NCI-H1092 (cell line): ENCODE measurements at places on chromosomes 6 and 20.

DNA sequence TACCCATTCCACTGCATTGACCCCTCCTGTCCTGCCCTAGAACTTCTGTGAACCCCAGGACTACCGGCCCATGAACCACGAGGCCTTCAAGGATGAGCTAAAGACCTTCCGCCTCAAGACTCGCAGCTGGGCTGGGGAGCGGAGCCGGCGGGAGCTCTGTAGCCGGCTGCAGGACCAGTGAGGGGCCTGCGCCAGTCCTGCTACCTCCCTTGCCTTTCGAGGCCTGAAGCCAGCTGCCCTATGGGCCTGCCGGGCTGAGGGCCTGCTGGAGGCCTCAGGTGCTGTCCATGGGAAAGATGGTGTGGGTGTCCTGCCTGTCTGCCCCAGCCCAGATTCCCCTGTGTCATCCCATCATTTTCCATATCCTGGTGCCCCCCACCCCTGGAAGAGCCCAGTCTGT, 8.7 kb downstream of the CDC25B start:
- DNase-seq: no peak

DNA sequence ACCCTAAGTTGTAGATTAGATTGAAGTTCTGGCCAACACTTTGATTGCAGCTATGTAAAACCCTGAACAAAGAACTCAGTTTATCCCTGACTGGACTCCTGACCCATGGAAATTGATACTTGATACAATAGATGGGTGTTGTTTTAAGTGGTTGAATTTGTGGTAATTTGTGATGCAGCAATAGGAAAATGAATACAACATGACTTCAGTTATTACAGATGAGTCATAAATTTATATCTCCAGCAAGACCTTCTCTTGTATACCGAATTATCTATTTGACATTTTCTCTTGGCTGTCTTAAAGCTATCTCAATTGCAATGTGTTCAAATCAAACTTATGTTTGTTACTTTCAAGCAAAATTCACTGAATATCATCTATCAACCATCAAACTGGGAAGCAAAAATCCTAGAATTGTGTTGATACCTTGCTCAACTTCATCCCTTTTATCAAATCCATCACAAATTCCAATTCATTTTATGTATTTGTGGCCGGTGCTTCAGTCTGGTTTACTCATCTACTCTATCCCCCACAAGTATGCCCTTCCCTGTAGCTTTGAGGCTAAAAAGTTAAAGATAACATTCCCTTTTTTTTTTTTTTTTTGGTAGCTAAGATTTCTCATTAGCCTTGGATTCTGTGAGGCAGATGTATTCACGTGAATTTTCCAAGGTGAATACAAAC, 129.4 kb upstream of the CENPW start:
- no peak for DNase-seq

- no peak for DNase-seq
These were observed 33.3 kb upstream of the SASH1 start for GRCh38 chr6:148309301-148309700.

DNA sequence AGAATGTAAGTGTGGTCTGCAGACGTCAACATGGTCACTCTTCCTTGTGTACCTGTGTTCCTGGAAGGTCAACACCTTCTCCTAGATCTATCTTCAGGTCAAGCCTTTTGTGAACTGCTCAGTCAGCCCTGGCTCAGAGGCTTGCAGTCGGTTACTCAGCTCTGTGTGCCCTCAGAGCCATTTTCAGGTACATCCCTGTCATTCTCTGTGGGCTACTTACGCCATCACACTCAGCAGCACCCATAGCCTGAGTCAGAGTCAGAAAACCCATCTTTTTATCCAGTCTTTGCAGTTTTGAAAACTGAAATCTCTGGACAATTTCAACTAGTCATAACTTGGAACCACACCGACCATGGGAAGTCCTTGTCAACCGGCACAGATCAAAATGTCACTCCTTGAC, 35.3 kb downstream of the TGM3 start:
- no peak for DNase-seq

GRCh38 chr6:25899123-25899522, 25.1 kb upstream of the SLC17A3 start:
- DNase-seq: no peak

GRCh38 chr20:14568225-14568624, 230.8 kb upstream of the FLRT3 start:
- no peak for DNase-seq

DNA sequence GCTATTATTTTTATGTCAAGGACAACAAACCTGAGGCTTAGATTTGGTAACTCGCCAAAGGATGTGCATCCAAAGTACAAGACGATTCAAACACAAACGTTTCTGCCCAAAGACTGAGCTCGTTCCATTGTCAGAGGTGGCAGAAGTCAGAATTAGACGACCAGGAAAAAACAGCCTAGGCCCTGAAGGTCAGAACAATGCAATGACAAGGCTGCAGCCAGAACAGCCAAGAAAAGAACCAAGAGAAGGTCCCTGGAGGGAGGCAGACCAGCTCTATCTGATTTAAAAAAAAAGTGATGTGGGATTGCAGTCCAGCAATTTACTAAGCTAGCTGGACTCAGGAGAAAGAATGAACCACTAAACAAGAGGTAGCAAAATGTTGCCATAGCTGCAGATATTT, 54.2 kb downstream of the NCOA7 start:
- DNase-seq: peak; percentile 11

DNA sequence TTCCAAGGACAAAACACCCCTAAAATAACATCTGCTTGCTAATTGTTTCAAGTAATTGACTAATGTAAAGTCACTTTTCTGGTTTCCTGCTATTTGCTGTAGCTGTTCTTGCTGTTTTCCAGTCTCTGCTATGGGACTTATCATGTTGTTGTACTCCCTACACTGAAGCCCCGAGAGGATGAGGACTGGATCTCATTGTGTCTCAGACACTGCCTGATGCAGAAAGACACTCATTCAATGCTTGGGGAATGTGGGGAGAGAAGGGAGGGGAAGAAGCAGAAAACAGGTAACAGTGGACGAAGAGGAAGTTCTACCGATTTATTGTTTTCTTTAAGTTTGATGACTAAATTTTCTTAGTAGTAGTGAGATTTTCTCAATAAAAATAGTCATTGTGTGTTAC, 79.8 kb downstream of the DOK5 start:
- DNase-seq: no peak

DNA sequence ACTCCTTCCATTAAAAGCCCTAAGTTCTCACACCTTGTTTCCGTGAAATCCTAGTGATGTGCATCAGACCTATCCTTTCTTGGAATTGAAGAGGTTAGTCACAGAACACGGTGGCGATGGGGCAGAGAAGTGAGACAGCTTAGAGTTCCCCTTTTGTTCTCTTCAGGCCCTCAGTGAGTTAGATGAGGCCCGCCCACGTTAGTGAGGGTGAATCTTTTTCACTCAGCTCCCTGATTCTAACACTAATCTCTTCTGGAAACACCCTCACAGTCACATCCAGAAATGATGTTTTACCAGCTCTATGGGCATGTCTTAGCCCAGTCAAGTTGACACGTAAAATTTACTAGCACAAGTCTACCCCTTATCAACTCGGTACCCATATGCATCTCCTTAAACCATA, 172.7 kb upstream of the NOX3 start:
- DNase-seq: no peak

DNA sequence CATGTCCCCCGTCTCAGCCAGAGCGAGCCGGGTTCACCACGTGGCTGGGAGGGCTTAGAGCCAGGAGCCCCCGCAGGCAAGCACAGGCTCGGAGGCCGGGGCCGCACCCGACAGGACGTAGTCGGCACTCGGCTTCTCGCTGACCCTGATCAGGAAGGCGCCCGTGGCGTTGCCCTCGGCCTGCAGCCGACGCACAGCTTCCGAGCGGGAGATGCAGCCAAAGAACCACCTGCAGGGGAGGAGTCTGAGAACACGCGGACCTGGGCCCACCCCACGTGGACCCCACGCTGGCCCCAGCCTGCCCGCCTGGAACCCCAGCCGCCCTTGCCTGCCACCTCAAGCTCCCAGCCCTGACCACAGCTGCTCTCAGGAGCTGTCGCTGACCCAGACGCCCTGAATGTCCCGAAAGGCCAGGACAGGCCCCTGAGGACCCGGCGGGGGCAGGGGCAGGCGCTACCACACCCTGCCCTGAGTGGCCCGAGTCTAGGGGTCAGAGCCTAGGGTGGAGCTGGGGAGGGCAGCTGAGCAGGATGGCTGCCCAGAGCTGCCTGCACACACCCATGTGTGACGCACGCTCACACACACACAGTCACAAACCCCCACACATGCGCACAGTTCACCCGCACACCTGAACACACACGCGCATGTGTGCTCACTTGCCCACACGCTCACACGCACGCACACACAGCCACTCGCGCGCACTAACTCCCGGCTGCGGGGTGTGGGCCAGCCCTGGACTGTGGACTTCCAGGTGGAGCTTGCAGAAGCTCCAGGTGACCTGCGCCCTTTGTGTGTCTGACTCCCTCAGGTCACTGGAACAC, 2.1 kb downstream of the PTK6 start:
- DNase-seq: no peak

- no peak for DNase-seq
These were observed 9.5 kb upstream of the DNAJC5 start for GRCh38 chr20:63885264-63886053.

- DNase-seq: no peak
These were observed 37.8 kb downstream of the RAB44 start for GRCh38 chr6:36735110-36736071.

GRCh38 chr6:3265671-3266070, 6.9 kb downstream of the PSMG4 start:
- no peak for DNase-seq

GRCh38 chr20:12963416-12963815, 45.4 kb upstream of the SPTLC3 start:
- no peak for DNase-seq

- DNase-seq: no peak
These were observed 54.9 kb upstream of the PNRC1 start for GRCh38 chr6:89025633-89026032.

DNA sequence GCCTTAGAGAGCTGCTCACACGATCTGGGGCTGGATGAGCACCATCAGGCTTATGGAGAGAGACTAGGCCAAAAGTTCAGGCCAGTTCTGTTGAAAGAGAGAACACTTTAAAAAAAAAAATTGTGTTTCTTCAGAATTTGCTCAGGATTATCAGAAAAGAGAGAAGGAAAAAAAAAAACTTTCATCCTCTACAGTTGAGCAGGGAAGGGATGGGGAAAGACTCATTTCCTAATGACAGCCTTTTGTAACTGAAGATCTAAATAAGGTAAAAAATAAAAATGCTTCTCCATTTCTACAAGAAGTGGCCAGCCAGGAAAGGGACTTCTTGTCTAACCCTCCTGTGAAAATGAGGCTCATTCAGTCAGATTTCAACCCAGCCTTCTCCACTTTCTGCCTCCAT, 134.8 kb downstream of the LY86 start:
- no peak for DNase-seq

- DNase-seq: no peak
These were observed 178.4 kb upstream of the SUPT3H start for GRCh38 chr6:45555981-45556771.

DNA sequence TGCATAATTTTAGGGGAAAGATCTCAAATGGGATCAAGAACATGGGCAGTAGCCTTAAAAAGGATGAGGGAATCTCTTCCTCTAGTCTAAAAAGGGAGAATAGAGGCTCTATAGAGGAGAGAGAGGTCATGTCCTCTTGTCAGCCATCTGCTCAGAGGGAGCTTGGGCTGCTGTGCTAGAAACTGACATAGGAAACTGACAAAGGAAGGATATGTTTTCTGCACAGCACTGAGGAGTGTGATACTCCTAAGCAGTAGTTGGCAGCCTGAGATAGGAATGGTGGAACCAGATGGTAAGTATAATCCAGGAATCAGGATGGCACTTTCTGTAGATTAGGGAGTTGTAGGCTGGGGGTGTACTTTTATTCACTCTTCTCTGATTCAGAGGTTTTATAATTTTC, 59.2 kb downstream of the PTPRA start:
- DNase-seq: no peak

GRCh38 chr6:77292564-77293546, 170.4 kb downstream of the HTR1B start:
- no peak for DNase-seq

GRCh38 chr20:19807946-19808330, 49.9 kb downstream of the RIN2 start:
- no peak for DNase-seq

DNA sequence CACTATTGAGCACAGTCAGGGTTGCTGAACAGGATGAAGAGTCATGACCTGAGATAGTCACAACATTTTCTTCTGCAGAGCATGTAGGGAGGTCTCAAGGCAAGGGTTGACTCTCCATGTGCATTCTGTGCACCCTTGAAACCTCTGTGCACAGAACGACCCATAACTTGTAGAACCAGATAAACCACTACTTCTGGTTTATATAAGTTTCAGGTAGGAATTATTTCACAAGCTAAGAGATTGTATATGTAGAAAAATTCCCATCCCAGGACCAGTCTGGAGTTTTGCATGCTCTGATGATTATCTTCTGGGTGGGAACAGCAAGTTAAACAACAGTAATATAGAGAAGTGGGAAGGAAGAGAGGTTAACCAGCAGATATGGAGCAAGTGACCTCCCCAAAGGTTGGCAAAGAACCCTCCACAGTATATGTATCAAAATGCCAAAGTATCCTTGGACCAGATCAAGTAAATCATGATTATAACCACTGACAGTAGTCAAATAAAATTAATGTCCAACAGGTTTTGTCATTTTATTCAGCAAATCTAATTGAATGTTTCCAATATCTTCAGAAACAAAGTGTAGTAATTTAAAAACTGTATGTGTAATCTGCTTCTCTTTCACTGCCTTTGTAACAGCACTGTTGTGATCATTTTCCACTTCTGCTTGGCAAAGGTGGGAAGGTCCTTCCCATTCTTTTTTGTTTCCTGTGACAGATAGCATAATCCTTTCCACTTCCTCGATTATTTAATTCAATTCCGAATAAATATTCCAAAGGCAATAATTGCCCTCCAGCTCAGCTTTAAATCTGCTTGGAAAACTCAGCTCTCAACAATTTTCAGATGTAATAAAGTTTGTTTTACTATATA, 104.4 kb downstream of the SYNE1 start:
- DNase-seq: no peak

- peak; percentile 49 for DNase-seq
These were observed 22.0 kb upstream of the VSTM2L start for GRCh38 chr20:37880726-37881591.

GRCh38 chr6:64113704-64114103, 478.1 kb downstream of the PHF3 start:
- no peak for DNase-seq

- no peak for DNase-seq
These were observed 29.5 kb upstream of the PKIB start for GRCh38 chr6:122580737-122581136.

GRCh38 chr20:18279242-18279641, 9.1 kb upstream of the ZNF133 start:
- DNase-seq: no peak

GRCh38 chr6:35343835-35344550, 1.6 kb downstream of the PPARD start:
- no peak for DNase-seq

GRCh38 chr6:107340881-107341280, 118.5 kb downstream of the PDSS2 start:
- DNase-seq: no peak

- no peak for DNase-seq
These were observed 20.2 kb downstream of the SHLD1 start for GRCh38 chr20:5770231-5770986.

- DNase-seq: no peak
These were observed 71.2 kb downstream of the TIAM2 start for GRCh38 chr6:155066361-155066760.
